Gastrocnemius medialis (tissue), 4 donors: ENCODE measurements at places on chromosomes 12 and 14. TPM values are rescaled to one million over a fixed set of nuclear protein-coding genes. Genes with fewer than 3 reads are reported as not detected.
A peak's percentile ranks its signal among the peaks of the same experiment; 100 is the strongest.

The CHGA gene
- 0.25 TPM for total RNA-seq

The SYT10 gene
- not detected for total RNA-seq

The PLXNC1 gene
- 2.2 TPM for total RNA-seq

The E2F7 gene
- total RNA-seq, result not detected

The PTPN21 gene
- 10.5 TPM for total RNA-seq

The ANO4 gene
- total RNA-seq, result not detected

- H3K27me3 ChIP-seq, result no peaks in the 10 kb centered on the region
- H3K36me3 ChIP-seq, result no peaks in the 10 kb centered on the region
- DNase-seq, result no peak
- H3K4me3 ChIP-seq, result no peak overlapping the region
- H3K4me1 ChIP-seq, result no peaks in the 10 kb centered on the region
Measured at GRCh38 chr14:92263681-92264080, 59.3 kb upstream of the SLC24A4 start.

DNA sequence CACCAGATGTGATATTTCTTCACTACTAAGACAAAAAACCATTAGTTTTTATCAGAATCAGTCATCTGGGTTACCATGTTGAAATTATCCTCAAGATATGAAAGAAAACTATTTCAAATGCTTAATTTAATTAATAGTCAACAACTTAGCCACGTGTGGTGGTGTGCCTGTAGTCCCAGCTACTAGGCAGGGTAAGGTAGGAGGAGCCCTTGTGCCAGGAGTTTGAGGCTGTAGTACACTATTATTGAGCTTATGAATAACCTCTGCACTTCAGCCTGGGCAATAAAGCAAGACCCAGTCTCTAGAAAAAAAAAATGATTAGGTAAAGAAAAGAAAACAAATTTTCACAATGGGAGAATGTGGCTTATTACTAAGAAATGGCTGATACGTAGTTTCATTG lies 33.4 kb downstream of the MRPL42 start:
- H3K4me1 ChIP-seq, result no peaks in the 10 kb centered on the region
- no peaks in the 10 kb centered on the region for H3K27me3 ChIP-seq

DNA sequence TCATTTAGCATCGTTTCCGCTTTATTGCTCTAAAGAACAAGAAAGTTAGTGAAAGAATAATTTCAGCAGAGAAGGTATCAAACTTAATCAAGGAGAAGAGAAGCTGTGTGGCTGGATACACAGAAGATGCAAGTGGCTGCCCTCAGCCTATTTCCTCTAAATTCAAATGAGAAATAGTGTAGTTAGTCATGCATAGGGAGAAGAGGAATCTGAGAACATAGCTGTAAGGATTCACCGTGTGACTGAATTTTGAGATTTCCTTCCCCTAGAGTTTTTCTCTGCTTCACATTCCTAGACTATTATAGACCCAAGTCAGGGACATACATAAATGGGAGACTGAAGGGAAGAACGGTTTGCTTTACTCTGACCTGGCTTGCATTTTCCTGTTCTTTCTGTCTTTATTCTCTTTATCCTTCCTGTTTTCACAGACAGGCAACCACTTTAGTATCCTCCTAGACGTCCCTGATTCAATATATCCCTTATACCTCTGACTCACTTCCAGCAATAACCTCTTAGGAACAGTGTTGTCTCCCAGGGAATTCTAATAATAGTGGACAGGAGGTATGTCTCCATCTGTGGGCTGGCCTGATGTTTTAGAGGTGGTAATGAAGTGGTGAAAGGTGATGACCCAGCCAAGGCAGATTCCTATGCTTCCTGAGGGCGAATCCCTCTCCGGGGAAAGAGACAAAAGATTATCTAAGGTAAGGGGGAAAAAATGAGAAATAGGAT lies 7.0 kb downstream of the RNASE10 start:
- H3K27me3 ChIP-seq, result no peaks in the 10 kb centered on the region
- no peak overlapping the region for H3K27ac ChIP-seq
- H3K4me3 ChIP-seq, result no peak overlapping the region
- H3K36me3 ChIP-seq, result no peaks in the 10 kb centered on the region

DNA sequence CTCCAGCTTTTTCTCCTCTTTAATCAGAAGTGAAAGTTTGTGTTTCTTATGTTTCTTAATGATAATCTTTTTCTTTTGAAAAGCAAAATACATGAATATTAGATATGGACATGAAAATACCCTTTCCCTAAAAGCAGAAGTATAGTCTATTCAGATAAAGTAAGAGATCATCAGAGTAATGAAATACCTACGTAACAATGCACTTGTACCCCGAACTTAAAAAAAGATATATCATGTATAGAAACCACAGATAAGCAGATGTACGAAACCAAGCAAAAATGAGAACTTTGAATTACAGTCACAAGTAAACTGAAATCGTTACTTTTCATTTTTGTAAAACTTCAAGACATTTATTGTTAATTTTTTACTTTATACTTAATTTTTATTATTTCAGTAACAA lies 1.5 kb upstream of the GPR65 start:
- no peaks in the 10 kb centered on the region for H3K27me3 ChIP-seq
- H3K4me1 ChIP-seq, result no peaks in the 10 kb centered on the region
- H3K27ac ChIP-seq, result no peak overlapping the region

DNA sequence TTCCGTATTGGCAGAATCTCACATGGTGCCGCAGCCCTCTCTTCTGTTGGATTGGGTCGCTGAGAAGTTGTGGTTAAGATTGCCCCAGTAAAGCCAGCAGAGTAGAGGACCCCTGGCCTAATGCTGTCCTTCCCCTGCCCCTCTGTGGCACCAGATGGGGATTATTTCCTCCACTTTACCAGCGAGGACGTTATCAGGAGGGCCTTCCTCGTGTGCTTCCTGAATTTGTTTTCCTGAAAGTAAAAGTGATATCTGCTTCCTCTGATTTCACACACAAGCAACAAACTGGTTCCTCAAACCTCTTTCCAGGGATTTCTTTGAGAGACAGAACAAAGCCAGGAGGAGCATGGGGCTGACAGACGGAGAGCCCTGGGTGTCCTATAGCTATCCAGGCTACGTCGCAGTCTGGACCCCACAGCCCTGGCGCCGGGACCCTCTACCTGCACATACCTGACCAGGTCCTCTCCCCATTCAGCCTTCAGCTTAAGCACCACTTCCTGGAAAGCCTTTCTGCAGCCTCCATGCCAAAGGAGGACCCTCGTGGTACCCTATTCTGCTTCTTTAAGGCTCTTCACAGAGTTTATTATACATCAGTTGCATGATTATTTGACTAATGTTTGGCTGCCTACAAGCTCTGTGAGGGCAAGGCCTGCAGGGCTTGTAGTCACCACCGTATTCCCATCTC lies 314.8 kb upstream of the FKBP4 start:
- no peaks in the 10 kb centered on the region for H3K36me3 ChIP-seq
- DNase-seq, result no peak
- H3K4me1 ChIP-seq, result no peaks in the 10 kb centered on the region
- H3K4me3 ChIP-seq, result no peak overlapping the region
- H3K27ac ChIP-seq, result no peak overlapping the region
- no peaks in the 10 kb centered on the region for H3K27me3 ChIP-seq

DNA sequence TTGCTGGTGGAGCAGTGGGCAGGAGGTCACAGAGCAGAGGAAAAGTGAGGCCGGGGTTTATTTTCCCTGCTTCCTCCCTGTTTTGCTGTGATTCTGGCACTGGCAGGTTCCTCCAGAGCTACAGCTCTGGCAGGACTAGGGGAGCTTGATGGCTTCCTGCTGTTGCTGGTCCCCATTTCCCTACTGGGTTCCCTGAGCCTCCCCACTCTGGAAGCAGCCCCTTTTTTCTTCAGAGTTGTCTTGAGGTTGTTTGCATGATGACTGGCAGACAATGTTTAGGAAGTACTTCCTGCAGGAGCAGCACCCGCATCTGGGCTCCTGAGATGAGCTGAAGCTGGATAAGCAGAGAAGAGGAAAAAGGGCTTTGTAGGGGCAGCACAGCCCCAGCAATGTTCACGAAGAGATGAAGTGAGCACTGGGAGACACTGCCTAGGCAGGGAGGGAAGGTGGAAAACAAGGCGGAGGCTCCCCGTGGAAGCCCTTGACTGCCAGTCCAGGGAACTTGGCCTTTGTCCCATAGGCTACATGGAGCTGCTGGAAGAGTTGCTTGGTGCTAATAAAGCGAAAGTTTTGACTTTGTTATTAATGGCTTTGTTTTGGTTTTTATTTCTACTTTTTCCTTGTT lies 126.9 kb downstream of the SLC38A6 start:
- peaks cover 52% of the 10 kb centered on the region for H3K4me1 ChIP-seq
- no peaks in the 10 kb centered on the region for H3K36me3 ChIP-seq
- H3K4me3 ChIP-seq, result no peak overlapping the region
- no peak for DNase-seq
- H3K27ac ChIP-seq, result peak overlapping the region; percentile 79

GRCh38 chr12:108890208-108890607 lies 10.3 kb downstream of the DAO start:
- H3K4me1 ChIP-seq, result no peaks in the 10 kb centered on the region
- no peak for DNase-seq
- H3K4me3 ChIP-seq, result no peak overlapping the region
- no peaks in the 10 kb centered on the region for H3K27me3 ChIP-seq
- no peak overlapping the region for H3K27ac ChIP-seq
- no peaks in the 10 kb centered on the region for H3K36me3 ChIP-seq

GRCh38 chr12:109554761-109555160 lies 18.5 kb downstream of the MMAB start:
- no peak for DNase-seq
- H3K4me3 ChIP-seq, result no peak overlapping the region
- no peaks in the 10 kb centered on the region for H3K4me1 ChIP-seq

DNA sequence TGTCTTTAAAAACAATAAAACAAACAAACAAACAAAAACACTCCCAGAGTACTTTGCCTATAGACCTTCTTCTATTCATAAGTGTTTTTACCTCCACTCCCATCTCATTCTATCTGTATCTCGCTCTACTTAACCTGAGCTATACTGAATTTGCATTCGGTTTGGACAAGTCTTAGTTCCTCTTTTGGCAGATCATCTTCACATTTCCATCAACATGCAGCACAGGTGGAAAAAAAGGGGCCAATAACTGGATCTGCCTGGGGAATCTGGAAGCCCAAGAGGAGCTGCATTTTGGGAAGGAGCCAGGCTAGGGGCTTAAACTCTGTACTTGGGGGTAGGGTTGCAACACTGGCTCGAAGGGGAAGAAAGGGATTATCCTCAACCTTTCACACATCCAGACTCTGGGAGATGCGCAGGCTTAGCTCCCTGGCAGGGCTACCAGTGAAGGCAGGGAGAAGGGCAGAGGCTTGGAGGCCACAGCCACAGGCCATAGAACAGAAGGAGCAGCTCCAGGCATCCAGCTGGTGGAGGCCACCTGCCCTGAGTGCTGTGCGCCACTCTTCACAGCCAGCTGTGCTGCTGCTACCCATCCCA lies 4.1 kb downstream of the NINJ2 start:
- H3K36me3 ChIP-seq, result no peaks in the 10 kb centered on the region
- peaks cover 19% of the 10 kb centered on the region for H3K4me1 ChIP-seq
- DNase-seq, result no peak
- no peak overlapping the region for H3K27ac ChIP-seq

- H3K4me3 ChIP-seq, result no peak overlapping the region
- no peaks in the 10 kb centered on the region for H3K36me3 ChIP-seq
- DNase-seq, result no peak
- peaks cover under 1% of the 10 kb centered on the region for H3K27me3 ChIP-seq
- peaks cover 2% of the 10 kb centered on the region for H3K4me1 ChIP-seq
Measured at GRCh38 chr12:1810201-1810930, 10.0 kb upstream of the LRTM2 start.

- peaks cover 24% of the 10 kb centered on the region for H3K36me3 ChIP-seq
- no peaks in the 10 kb centered on the region for H3K27me3 ChIP-seq
- H3K27ac ChIP-seq, result no peak overlapping the region
- no peaks in the 10 kb centered on the region for H3K4me1 ChIP-seq
- DNase-seq, result no peak
Measured at GRCh38 chr12:130796985-130797686, 41.9 kb downstream of the STX2 start.

GRCh38 chr12:54019091-54019811 lies 9.0 kb upstream of the HOXC6 start:
- no peak for DNase-seq
- peak overlapping the region; percentile 98 for H3K27ac ChIP-seq
- H3K4me3 ChIP-seq, result peak overlapping the region; percentile 70
- H3K27me3 ChIP-seq, result no peaks in the 10 kb centered on the region

DNA sequence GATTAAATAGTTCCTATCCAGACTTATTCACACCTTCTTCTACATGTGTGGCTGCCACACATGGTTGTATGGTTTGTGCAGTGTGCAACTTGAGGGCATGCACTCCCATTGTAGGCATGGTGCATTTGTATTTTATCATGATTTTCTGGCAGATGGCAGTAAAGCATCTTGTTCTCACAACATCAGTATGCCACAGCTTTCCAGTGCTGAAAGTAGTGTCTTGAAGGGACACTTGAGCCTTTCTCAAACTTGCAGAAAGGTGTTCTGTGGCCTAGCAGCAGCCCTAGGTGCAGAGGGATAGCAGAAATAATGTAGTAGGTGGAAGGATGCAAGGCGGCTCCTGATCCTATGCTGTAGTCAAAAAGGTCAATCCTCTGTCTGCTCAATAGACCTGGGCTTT lies 72.9 kb downstream of the LMNTD1 start:
- no peaks in the 10 kb centered on the region for H3K36me3 ChIP-seq
- no peak overlapping the region for H3K4me3 ChIP-seq
- no peak overlapping the region for H3K27ac ChIP-seq
- H3K4me1 ChIP-seq, result no peaks in the 10 kb centered on the region
- H3K27me3 ChIP-seq, result no peaks in the 10 kb centered on the region

DNA sequence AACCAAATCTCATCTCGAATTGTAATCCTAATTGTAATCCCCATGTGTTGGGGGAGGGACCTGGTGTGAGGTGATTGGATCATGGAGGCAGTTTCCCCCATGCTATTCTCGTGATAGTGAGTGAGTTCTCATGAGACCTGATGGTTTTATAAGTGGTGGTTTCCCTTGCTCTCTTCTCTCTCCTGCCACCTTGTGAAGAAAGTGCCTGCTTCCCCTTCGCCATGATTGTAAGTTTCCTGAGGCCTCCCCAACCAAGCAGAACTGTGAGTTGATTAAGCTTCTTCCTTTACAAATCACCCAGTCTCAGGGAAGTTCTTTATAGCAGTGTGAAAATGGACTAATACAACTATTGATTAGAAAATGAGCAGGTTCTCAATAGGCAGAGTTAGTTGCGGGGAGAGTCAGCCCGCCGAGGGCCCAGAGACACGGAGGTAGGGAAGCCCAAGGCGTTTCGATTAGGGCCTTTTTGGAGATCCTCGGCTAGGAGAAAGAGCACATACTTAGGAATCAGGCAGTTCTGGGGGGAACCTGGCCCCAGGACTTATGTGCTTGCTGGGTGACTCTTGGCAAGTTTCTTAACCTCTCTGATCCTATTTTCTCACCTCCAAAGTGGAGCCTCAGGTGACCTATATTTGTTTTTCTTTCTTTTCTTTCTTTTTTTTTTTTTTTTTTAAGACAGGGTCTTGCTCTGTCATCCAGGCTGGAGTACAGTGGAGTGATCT lies 65.7 kb downstream of the MVK start:
- H3K36me3 ChIP-seq, result no peaks in the 10 kb centered on the region
- DNase-seq, result no peak
- no peaks in the 10 kb centered on the region for H3K27me3 ChIP-seq
- H3K4me3 ChIP-seq, result no peak overlapping the region
- H3K4me1 ChIP-seq, result no peaks in the 10 kb centered on the region
